ENCODE measurements at places on chromosomes 4 and X.

GRCh38 chr4:41427931-41428600 is 109.9 kb upstream of the LIMCH1 start:
- DNase-seq = no peak

- DNase-seq = no peak
Measured at GRCh38 chrX:78769946-78770345, 22.4 kb downstream of the LPAR4 start.

DNA sequence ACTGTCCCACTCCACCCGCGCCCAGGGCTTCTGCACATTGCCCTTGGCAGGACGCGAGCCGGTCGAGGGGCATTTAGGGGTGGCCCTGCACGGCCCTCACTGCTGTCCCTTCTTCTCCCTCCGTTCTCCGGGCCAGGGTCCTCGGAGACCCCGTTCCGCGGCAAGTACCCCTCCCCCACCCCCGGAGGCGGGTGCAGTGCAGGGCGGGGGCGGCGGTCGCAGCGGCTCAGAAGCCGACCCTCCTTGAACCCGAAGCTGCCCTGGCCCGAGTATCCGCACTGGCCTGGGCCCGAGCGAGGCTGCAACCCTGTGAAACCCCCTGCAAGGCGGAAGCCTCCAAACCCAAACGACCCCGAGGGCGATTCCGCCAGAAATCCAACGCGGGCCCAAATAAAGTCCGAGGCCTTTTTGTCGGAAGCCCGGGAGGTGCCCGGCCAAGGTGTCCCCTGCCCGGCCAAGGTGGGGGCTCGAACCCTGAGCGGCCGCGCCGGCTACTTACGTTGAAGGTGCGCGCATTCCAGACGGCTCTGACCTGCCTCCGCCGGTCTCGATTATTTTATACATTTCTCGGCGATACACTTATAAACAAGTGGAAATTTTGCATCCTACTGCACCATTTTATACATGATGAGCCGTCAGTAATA is 53.1 kb upstream of the TMEM33 start:
- DNase-seq = no peak

DNA sequence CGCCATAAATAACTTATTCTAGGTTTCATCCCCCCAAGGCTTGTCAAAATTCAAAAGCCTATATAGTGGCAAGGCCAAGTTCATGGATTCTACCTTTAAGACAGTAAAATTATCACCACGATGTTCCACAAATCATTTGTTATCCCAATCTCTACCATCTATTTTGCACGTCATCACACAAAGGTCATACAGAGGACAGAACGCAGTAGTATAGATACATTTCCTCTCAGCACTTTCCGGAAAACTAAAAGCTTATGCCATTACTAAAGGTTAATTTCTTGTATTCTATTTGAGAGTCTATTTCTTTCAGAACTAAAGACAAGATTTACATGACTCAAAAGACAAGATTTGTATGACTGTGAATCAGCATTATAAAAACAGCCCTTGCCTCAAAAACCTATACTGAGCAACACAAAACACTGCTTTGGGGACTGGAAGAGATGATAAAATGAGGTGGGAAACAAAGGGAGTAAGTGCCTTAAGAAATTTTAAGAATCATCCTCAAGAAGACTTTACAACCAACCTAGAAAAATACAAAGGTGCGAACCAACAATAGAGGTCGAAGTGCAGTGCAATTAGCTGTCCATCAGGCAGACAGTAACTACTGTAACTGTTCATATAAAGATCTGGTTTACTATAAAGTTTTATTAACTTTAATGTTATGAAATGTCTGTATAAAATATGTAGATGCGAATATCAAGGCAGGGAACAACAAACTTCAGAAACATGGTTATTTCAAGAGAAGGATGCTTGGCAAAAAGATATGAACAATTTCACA is 7.6 kb downstream of the UBE2D3 start:
- no peak for DNase-seq

- peak; percentile 10 for DNase-seq
Measured at GRCh38 chrX:110795645-110796406, at the start of gene CHRDL1. TSS of gene CHRDL1 (minus strand) at chrX:110795817. CDS start at chrX:110792181, 3,636 bp downstream.
